ENCODE measurements at places on chromosomes 3 and 15.

DNA sequence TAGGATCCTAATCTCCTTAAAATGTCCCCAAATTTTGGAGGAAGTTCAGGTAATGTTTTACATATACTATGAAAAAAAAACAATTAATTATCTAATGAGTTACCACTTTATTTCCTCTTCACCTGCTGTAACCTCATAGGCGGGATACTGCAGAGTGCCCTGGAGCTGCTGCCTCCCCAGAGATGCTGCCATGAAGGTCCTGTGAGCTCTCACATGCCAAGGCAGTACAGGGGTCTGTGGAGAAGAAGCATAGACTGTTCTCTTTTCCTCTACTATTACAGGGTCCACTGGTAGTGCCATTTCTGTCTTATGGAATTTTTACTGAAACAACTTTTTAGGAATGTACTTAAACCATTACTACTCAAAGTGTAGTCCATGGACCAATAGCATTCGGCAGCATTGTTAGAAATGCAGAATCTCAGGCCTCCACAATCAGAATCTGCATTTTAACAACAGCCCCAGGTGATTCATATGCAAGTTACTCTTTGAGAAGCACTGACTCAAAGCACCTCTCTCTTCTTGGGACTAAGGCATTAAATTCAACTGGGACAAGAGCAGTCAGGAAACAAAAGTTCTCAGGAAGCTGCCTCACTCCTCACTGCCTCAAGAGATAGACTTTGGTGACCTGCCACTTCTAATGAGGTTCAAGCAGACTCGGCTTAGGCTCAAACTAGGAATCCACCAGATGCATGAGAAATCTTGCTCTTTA, 30.3 kb upstream of the CPOX start:
- DNase-seq, result no peak

DNA sequence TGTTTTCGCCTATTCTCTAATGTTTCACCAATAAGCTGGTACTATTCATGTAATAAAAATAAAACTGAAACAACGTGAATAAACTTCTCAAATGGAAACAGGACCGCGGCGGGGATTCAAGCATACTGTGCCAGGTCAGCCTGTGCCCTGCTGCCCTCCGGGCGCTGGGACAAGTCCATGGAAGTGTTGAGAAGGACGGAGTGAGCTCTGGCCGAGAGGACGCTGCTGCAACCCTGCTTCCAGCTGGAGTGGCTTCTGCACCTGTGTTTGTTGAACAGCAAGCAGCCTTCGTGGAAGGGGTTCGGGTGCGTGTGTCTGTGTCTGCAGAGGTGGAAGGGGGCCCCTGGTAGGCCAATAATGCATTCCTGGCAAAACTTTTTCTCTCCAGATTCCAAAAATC, 50.0 kb upstream of the PCSK6 start:
- DNase-seq, result no peak

DNA sequence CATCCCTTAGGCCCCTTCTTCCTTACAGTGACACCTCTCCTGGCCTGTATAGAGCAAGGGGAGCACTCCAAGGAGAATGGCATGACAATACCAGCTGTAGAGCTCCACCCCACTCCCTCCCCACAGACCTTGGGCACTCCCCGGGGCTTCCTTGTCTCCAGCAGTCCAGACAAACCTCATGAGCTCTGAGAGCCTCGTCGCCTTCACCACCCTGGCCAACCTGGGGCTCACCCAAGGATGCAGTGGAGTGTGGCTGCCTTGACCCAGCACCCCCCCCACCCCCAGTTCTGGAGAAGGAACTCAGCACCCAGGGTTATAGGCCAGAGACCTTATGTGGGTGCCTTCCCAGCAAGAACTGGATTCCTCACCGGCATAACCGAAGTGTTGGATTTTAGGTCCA, 7.4 kb upstream of the SLCO2A1 start:
- DNase-seq, result no peak

DNA sequence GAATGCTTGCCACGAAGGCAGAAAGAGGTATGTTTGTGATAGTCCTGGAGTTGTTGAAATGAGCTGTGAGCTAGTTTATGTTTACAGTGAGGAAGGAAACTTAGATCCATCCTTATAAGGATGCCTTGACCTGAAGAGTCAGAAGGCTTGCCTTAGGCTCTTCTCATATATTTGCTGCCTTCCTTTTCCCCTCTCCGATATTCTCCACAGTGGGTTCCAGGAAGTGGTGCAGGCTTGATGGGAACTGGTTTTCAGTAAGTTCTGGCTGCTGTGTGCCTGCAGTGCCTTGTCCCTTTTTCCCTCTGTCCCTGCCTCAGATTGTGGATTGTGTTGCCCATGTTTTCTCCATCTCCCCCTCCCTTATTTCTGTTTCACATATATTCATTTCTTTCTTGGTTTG, 287.3 kb upstream of the UBE2E1 start:
- no peak for DNase-seq
